ENCODE measurements at places on chromosomes 11 and 22. TPM values are rescaled to one million over a fixed set of nuclear protein-coding genes. Genes with fewer than 3 reads are reported as not detected.

The PYGM gene
- 3.4 TPM for total RNA-seq

DNA sequence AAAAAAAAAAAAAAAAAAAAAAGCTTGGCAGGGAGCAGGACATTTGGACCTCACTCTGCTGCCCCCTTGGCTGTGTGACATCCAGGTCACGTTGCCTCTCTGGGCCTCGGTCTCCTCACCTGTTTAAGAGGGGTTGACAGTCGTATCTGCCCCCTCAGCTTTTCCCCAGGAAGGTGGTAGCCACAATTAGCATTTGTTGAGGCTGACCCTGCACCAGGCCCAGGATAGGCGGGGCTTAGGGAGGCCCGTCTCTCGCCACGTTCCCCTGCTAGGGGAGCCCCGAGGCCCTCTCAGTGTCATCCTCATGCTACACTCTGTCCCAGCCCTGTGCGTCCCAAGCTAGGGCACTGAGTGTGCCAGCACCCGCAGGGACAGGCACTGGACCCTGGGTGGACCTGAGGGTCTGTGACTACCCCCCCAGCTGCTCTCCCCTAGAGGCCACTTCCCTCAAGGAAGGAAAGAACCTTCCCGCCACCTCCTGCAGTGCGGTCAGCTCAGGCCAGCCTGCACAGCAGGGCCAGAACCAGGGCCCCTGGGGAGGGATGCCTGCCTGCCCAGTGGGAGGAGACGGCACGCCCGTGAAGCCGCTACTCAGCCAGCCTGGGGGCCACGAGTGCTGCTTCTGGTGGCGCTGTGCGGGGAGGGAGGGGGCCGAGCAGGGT is 38.5 kb upstream of the PPARA start:
- no peaks in the 10 kb centered on the region for H3K27me3 ChIP-seq
- no peak overlapping the region for H3K4me3 ChIP-seq
- H3K4me1 ChIP-seq: peaks cover 52% of the 10 kb centered on the region
- H3K36me3 ChIP-seq: no peaks in the 10 kb centered on the region

The CDON gene
- 137 TPM for total RNA-seq

The C22orf31 gene
- total RNA-seq: not detected

The GSTT2B gene
- 20.9 TPM for total RNA-seq

The B3GAT1 gene
- 0.23 TPM for total RNA-seq

The CABP4 gene
- 0.48 TPM for total RNA-seq

- no peaks in the 10 kb centered on the region for H3K4me1 ChIP-seq
- H3K4me3 ChIP-seq: no peak overlapping the region
- H3K36me3 ChIP-seq: no peaks in the 10 kb centered on the region
Observed at GRCh38 chr11:27319072-27319471, 43.9 kb downstream of the CCDC34 start.

Measured in ovary (tissue), 10 donors.